ENCODE measurements at places on chromosomes 6 and 20. TPM values are rescaled to one million over a fixed set of nuclear protein-coding genes. Genes with fewer than 3 reads are reported as not detected.

Gene CFB
- not detected for total RNA-seq

- no peak for DNase-seq
Measured at GRCh38 chr20:23604306-23604705, 1.4 kb downstream of the CST9 start.

Gene PPIL1
- total RNA-seq: 84.9 TPM

DNA sequence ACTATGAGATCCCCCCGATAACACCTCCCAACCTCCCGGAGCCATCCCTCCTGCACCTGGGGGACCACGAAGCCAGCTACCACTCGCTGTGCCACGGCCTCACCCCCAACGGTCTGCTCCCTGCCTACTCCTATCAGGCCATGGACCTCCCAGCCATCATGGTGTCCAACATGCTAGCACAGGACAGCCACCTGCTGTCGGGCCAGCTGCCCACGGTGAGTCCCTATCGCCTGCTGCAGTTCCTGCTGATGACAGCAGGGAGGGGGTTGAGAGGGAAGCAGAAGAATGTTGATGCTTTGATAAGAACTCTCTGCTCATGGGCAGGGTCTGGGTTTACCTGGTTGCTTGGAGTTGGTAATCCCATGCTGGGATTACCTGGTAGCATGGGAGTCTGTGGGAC lies 91.9 kb downstream of the TOX2 start:
- DNase-seq: no peak

DNA sequence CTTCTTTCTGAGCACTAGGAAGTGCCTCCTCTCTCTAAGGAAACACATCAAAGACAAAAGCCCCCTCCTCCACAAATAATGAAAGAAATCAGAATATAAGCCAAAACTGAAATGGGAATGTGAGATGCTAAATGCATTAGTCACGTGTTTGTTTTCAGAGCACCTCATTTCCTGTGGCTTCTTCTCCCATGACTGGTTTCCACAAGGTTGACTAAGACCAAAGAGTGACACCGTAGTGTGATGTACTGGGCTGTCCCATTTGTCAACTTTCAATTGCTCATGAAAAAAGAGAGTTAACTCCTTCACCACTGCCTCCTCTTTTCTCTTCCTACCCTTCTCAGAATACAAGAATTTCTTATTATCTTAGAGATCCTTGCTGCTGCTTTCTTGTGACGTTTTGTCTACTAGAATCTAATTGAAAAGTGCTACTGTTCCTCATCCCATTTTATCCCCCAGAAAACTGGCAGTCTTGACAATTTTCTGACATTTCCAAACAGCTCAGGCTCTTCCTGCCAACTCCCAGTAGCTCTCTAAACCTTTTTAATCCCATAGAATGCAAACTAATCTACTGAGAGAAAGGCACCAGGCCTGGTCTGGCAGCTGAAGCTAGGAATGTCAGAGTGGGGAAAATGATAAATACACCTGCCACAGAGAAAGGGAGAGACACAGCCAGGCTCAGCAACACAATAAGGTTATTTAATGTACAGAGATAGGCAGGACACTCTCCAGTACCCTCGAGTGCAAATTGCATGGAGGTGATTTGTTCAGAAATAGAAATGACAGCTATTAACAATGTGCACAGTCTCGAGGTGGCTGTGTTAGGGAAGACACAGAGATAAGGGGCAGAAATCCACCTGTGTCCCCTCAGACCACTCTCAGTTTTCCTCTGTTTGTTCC lies 671.7 kb upstream of the NRSN1 start:
- no peak for DNase-seq

- DNase-seq: no peak
Measured at GRCh38 chr6:63517221-63517620, 55.1 kb upstream of the LOC128125822 start.

Gene WFDC12
- not detected for total RNA-seq

Gene FHL5
- total RNA-seq: not detected

DNA sequence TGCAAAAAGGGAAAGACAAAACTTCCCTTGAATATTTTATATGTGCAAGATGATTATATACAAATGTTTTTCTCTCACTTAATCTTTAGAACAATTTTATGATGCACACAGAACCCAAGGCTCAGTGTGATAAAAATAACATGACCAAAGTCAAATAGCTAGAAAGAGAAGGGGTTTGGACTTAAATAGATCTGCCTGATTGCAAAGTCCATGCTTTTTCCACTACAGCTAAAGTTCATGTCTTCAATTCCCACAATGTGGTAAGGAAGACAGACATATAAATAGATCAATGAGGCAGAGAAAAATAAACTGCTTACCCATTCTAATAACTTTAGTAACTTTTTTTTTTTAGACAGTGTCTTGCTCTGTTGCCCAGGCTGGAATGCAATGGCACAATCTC lies 143.8 kb downstream of the CDK19 start:
- DNase-seq: no peak

- DNase-seq: no peak
Measured at GRCh38 chr6:6806844-6807518, 218.5 kb downstream of the LY86 start.

DNA sequence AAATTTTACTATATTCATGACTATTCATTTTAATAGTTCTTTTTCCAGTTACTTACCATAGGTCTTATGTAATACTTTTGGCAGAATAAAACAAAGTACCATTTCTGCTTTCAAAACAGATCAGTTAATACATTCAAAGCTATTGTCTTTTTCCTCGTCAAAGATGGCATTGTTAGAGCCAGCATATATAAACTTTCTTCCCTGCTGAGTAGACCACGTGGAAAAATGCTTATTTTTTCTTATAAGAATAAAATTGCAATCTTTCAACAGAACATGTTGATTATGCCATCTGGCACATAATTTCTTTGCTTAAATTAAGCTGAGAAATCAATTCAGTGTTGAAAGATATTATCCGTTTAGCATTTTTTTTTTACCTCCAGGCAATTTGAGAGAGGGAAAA lies 34.9 kb upstream of the EXOC2 start:
- DNase-seq: no peak
